ENCODE measurements at places on chromosomes 4 and X.

DNA sequence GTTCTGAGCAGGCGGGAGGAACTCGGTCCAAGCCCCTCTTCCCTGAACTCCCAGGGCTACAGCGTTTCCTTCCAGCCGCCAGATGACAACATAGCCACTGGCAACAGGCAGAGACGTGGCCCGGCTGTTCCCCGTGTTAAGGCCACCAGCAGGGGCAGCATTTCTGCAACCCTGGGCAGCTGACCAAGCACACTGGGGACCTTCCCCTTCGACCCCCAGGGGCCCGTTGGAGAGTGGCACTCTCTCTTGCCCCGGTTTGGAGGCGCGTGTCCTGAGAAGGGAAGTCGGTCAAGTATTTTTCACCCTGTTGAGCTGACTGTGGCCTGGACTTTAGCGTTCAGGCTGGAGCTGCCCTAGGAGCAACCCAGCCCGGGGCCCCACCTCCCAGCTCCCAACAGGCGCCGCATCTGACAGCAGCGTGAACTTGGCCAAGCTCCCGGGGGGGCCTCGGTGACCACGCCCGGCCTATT is 37.6 kb downstream of the ZBTB49 start:
- DNase-seq = no peak

- no peak for DNase-seq
Measured at GRCh38 chr4:179415037-179415846, 1973.0 kb upstream of the AGA start.

DNA sequence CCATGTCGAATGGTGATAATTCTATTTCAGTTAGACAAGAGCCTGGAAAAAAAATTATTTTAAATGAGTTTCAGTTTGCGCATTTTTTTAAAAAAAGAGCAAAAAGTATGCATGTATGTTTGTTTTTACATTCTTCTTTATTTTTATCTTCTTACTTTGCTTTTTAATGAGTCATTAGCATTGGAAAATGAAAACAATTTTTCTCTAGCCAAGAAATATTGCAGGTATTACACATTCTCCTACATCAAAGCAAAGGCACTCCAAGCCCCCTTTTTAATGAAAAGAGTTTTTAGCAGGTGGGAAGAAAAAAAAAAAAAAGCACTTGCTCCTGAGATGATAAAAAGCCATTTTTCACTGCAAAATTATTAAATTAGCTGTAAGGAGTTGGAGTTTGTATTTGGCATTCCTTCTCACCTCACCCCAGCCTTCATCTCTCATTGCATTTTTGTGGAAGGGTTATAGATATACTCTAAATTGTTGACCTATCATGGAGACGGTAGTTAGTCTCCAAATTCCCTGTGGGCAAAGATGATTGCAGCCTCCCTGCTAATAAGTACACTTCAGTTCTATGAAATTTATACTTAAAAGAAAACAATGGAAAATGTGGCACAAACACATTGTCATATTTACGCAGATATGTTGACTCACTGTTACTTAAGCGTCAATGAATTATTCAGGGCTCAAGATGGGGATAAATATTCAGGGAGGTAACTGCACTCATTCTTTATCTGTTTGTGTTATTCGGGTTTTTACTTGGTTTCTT is 43.8 kb downstream of the PALLD start:
- DNase-seq = no peak

GRCh38 chr4:167233685-167234315 is 494 bp downstream of the SPOCK3 start:
- DNase-seq = no peak

All from NCI-H510A treated with DMSO at 0.1 percent for 48 hours (cell line).